ENCODE measurements at places on chromosomes 7 and 10. TPM values are rescaled to one million over a fixed set of nuclear protein-coding genes. Genes with fewer than 3 reads are reported as not detected.

Gene ANKRD30A
- 0.52 TPM for total RNA-seq

Gene THSD7A
- 1.5 TPM for total RNA-seq

Gene OPN1SW
- not detected for total RNA-seq

Gene CALML5
- total RNA-seq, result not detected

Gene ANKRD2
- 4.7 TPM for total RNA-seq

Gene TDRD1
- total RNA-seq, result not detected
